ENCODE measurements at places on chromosomes 12 and 14.
A peak's percentile ranks its signal among the peaks of the same experiment; 100 is the strongest.

GRCh38 chr12:111248236-111249017, 120.5 kb downstream of the PHETA1 start:
- DNase-seq = peak; percentile 74

DNA sequence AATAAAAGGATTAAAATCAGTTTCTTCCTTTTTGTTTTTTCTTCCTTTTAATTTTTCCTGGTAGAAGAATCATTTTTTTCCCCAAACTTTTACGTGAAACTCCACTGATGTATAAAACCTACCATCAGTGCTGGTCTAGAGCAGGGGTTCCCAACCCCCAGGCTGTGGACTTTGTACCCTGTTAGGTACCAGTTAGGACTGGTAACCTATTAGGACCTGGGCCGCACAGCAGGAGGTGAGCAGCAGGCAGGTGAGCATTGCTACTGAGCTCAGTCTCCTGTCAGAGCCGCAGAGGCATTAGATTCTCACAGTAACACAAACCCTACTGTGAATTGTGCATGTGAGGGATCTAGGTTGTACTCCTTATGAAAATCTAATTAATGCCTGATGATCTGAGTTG, 10.1 kb downstream of the SMCO2 start:
- no peak for DNase-seq

DNA sequence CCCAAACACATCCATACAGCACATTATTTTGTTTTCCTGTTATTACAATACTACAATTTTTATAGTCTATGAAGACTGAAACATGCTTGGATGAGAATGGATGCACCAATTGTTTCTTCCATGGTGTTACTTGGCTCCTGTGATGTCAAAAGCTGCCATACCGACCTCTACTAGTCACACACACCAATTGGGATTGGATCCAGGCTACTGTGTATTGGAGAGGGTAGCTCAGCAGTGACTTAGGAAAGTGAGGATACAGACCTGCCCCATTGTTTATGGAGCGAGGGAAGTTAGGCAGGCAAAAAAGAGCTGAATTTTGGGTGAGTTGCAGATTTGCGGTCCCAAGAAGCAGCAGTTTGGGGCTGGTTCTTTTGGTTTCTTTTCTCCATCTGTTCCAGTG, 30.8 kb upstream of the AKAP6 start:
- DNase-seq = no peak

DNA sequence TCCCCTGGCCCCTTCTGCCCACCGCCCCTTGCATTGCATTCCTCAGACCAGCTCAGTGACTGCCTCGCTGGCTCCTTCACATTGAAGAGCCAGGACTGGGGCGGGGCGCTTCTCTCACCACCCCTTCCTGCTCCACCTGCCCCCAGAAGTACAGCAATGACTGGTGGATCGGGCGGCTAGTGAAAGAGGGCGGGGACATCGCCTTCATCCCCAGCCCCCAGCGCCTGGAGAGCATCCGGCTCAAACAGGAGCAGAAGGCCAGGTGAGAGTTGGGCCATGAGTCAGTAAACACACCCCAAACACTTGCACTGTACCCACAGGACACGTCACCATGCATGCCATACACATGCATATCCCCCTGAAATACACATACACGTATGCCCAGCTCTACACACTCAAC, 5.8 kb downstream of the CACNB3 start:
- DNase-seq = no peak

DNA sequence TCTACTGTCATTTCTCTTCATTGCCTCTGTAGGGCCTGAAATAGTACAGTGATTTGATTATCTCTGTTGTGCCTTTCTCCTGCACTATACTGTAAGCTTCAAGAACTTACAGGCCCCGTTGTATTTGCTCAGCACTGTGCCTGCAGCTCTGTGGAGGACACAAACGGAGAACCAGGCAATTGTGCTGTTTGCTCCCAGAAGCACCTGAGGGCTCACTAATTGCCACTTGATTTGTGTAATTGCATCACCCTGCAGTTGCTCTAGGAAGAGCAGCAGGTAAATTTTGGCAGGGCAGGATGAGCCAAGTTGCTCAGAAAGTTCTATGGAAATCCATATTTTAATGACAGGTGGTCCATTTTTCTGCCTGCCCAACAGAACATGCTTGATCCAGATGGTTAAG, 11.6 kb upstream of the KRT82 start:
- no peak for DNase-seq

GRCh38 chr14:91387169-91387835, 30.3 kb downstream of the CCDC88C start:
- DNase-seq = no peak

GRCh38 chr14:52351233-52352060, 37.3 kb downstream of the PTGER2 start:
- DNase-seq = no peak
